ENCODE measurements at places on chromosomes 1 and 21. TPM values are rescaled to one million over a fixed set of nuclear protein-coding genes. Genes with fewer than 3 reads are reported as not detected.

Gene ABCG1
- total RNA-seq, result 20.3 TPM

GRCh38 chr21:16711757-16712156 is 801.1 kb upstream of the CXADR start:
- DNase-seq, result no peak

- no peak for DNase-seq
Measured at GRCh38 chr1:107483949-107484348, 343.1 kb downstream of the NTNG1 start.

- no peak for DNase-seq
Measured at GRCh38 chr1:21307210-21307609, 16.9 kb upstream of the ECE1 start.

DNA sequence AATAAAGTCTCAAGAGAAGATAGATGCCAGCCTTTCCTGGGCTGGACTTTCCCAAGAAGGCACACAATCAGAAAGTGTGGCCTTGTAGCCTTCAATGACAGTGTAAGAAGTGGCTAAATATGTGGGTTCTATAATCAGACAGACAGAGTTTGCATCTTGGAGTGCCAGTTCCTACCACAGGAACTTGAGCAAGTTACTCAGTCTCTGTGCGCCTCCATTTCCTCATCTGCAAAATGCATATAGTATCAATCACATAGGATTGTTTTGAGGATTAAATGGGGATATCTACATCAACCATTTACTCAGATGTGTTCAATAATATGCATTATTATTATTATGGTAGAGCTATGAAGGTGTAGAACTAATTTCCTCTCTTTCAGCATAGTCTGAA is 176.8 kb upstream of the PTBP2 start:
- DNase-seq, result no peak

All from NCI-H460 (cell line).